ENCODE measurements at places on chromosomes 13 and 19.

- DNase-seq: no peak
Measured at GRCh38 chr19:11151181-11151580, 4.4 kb downstream of the SPC24 start.

DNA sequence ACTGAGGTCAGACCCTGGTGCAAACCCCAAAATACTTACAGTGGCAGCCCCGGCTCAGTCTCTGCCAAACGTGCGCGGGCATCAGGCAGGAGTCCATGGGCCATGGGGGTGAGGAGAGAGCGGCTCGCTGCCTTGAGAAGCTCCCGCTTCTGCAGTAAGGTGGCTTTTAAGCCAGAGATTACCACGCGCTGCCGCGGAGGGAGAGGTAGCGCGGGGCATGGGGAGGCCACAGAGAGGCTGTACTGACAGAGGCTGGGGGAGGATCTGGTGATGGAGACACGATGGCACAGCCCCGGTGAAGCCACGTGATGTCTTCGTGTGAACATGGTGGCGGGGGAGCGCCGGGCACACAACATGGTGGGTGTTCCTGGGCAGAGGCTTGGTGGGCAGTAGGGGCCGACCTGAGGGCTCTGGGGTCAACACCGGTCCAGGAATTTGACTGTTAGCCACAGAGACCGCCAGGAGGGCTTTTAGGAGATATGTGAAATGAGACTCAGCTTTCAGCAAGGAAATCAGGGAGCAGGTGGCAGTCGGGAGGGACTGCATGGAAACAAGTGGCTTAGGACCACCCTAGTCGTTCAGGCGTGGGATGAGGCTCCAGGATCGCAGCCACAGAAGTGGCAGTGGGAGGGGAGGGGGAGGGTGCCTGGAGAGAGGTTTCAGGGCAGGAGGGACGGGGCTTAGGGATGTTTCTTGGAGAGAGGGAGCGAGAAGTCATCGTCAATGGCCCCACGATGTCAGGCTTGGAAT lies 24.1 kb downstream of the MCF2L start:
- no peak for DNase-seq

- DNase-seq: no peak
Measured at GRCh38 chr13:51333421-51333820, 6.1 kb upstream of the SERPINE3 start.

DNA sequence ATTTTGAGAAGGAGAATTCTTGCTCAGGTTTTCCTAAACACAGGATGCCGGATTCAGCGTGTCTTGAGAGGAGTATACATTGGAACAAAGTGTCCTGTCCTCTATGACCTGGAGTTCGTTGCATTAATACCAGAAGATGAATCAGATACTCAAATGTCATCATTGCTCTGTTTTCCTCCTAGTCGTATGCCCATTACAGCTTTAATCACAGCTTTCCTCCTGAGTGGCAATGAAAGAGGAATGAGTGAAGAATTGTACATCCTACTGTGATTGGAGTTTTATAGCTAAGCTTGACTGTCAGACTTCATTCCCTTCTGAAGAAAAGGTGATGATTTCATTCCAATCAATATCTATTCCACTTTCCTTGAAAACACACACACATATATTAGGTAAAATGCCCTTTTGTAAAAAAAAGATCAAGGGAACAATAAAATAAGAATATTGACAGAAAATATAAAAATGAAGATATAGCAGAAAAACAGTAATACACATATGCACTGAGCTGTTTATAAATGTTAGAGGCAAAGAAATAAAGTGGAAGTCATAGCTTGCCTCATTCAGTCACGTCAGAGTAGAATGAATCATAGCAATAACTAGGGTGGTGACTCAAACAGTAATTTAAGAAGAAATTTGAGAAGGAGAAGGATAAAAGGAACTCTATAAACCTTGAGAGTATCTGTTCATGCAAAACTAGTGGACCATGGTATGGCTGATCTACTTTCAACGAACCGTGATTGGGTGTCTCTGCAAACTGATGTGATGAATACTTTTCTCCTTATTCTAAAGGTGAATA lies 501.5 kb downstream of the SUCLA2 start:
- DNase-seq: no peak

- DNase-seq: no peak
Measured at GRCh38 chr19:33819506-33819879, 22.8 kb downstream of the KCTD15 start.

DNA sequence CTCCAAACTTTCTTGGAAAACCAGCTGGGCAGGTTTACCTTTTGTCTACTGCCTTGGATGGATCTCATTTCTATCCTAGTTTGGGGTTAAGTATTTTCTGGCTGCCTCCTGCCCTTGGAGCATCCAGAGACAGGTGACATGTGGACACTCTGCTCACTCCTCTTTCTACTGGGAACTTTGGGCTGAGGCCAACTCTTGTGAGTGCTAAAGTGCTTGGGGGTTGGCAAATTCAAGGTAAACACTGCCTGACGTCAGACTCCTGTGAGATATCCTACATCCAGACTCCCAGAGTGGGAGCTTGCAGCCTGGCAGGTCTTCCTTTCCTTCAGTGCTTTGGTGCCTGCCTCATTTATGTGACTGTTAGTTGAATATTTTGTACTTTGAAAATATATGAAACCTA lies 388.1 kb downstream of the KCNRG start:
- DNase-seq: no peak

GRCh38 chr13:49052813-49053212 lies 77.1 kb downstream of the FNDC3A start:
- DNase-seq: no peak

DNA sequence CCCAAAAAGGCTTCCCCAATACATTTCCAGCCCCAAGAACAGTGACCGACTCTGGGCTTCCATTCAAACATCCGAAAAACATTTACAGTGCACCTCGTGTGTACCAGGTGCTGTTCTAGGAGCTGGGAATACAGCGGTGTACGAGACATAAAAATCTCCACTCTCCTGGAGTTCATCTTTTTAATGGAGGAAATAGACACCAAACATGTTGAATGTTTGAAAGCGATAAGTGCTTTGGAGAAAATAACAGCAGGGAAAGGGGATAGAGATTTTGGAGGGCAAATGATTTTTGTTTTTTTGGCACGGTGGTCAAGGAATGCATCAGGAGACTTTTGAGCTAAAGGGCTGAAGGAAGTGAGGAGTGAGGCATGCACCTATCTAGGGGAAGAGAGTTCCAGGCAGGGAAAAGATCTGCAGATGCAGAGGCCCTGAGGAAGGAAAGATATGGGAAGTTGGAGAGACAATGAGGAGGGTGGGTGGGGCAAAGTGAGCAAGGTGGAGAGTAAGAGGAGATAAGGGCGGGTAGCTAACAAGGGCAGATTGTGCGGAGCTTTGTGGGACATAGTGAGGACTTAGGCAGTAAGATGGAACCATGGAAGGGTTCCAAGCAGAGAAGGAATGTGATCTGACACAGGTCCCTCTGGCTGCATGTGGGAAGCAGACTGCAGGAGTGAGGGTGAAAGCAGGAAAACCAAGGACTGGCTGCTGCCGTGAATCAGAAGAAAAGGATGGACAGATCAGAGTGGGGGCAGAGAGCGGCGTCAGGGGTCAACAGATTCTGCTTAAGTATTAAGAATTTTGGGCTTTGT lies 703 bp upstream of the FBL start:
- no peak for DNase-seq

DNA sequence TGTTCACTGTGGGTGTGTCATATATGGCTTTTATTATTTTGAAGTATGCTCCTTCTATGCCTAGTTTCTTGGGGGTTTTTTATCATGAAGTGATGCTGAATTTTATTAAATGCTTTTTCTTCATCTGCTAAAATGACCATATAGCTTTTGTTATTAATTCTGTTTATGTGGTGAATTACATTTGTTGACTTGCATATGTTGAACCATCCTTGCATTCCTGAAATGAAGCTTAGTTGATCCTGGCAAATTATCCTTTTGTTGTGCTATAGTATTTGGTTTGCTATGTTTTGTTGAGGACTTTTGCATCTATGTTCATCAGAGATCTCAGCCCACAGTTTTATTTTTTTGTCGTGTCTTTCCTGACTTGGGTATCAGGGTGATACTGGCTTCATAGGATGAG lies 12.1 kb downstream of the GPC6 start:
- DNase-seq: no peak

- no peak for DNase-seq
Measured at GRCh38 chr19:18778826-18779495, 12.1 kb downstream of the COMP start.

GRCh38 chr13:109393045-109393444 lies 393.3 kb downstream of the IRS2 start:
- DNase-seq: no peak

- DNase-seq: no peak
Measured at GRCh38 chr19:21439201-21439751, 42.3 kb downstream of the ZNF493 start.

- DNase-seq: no peak
Measured at GRCh38 chr13:107721125-107721869, 494.0 kb downstream of the LIG4 start.

- peak; percentile 40 for DNase-seq
Measured at GRCh38 chr19:34172661-34173192, 423 bp downstream of the LSM14A start.

DNA sequence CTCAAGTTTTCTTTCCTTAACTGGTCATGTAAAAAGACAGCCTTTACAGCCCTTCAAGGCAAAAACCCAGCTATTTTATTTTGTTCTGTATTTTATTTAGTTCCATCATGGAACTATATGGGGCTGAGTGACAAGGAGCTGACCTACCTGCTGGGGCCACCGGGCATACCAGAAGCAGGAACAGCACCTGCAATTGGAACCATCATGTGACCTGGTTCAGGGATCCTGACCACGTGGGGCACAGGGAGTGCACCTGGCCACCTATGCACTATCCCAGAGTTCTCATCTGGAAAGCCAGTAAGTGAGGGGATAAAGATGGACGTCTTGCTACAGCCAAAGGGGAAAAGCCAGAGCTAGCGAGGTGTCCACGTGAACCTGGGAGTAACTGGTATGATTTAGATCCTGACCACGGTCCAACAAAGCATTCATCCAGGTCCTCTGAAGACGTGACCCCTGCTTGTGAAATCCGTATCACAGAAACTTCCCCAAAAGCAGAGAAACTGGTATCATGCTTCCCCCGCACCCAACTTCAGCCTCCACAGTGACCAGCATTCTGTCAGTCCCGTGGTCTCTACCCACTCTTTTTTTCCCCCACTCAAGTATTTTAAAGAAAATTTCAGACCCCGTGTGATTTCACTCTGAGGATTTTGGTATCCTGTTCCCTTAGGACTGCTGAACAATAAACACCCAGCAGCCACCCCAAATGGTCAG lies 40.5 kb upstream of the SLC15A1 start:
- no peak for DNase-seq

DNA sequence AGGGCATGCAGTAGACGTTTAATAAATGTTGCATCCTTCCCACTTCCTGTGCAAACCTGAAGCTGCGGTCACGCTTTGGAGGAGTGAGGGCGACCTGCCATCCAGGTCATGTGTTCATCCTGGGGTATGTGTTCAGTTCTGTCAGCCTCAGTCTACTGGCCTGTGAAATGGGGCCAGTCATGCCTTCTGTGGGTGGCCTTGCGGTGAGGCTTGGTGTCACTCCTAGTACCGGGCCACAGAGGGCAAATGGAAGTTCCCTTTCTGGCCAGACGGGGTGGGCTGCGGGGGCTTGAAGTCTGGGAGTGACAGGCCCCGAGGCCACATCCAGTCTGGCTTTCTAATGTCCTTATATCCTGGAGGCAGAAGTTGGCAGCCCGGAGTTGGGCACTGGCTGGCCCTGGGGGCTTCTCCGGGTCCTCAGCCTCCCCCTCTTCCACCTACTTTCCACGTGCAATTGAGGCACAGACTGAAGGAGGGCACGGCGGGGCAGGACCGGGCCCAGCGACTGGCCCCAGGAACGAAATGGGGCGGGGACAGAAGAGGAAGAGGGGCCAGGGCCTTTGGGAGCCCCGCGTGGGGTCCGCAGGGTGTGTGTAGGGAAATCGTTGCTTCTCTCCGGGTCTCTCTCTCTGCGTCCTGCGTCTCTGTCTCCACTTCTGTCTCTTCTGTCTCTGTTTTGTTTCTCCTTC lies 11.1 kb downstream of the PDE4A start:
- peak; percentile 54 for DNase-seq

- DNase-seq: no peak
Measured at GRCh38 chr19:38691938-38692457, 44.5 kb downstream of the ACTN4 start.

DNA sequence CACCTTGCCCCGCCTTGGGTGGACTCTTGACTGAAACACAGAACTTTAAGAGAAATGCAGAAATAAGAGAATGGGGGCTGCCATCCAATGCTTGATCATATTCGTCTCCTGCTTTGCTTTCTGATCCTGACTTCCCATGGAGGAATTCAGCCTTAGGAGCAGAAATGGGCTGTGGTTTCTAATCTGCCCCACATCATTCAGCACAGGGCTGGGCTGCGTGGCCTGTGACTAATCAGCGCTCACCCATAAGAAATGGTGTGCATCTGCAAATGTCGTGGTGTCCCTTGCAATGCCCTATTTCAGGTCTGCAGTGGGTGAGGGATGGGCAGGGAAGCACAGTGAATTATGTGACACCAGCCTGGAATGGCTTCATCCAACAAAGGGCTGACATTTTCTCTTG lies 60.7 kb upstream of the URI1 start:
- no peak for DNase-seq

GRCh38 chr19:12872941-12873890 lies 8.0 kb downstream of the DNASE2 start:
- DNase-seq: peak; percentile 52

DNA sequence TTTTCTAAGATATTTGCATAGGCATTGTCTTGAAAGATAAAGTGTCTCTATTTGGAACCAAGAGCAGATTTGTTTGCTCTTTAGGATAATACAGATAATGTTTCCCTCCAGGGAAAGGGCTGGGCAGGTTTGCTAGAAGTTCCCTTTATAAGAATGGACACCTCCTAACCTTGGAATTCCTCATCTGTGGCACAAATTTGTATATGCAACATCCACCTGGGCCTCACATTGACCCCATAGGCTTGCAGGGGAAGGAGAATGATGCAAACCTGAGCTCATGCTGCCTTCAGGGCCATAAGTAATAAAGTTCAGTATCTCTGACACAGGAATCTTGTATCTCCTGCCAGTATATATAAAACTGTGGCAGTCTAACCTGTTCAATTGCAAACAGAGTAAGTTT lies 508.4 kb upstream of the MIR17HG start:
- DNase-seq: no peak

- DNase-seq: no peak
Measured at GRCh38 chr13:57633141-57633949, 1.8 kb downstream of the PCDH17 start.

DNA sequence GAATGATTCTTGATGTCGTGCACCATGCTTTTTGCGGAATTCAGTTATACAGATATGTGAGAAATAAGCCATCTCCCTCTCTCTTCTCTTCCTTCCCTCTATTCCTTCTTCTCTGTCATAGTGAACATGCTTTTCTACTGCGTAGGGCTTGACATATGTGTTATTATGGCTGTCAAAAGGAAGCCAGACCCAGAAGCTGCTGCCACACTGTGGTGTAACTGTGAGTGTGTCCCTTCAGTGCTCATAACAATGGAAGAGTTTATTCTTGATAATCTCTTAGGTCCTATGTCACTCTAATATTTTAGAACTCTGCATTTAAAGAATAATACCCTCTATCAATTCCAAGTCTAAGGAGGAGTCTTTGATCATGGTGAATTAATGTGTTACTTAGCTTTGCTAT lies 208.9 kb upstream of the TMTC4 start:
- no peak for DNase-seq

GRCh38 chr13:91314888-91315287 lies 32.6 kb upstream of the MIR17HG start:
- no peak for DNase-seq

- no peak for DNase-seq
Measured at GRCh38 chr13:71828117-71828516, 38.9 kb downstream of the DACH1 start.
